ENCODE measurements at places on chromosomes 1 and 21.
A peak's percentile ranks its signal among the peaks of the same experiment; 100 is the strongest.

- DNase-seq = peak; percentile 64
These were observed 99.6 kb downstream of the DENND1B start for GRCh38 chr1:197675583-197676208.

GRCh38 chr1:23481026-23481597 lies 2.9 kb downstream of the ASAP3 start:
- no peak for DNase-seq

- no peak for DNase-seq
These were observed 41.3 kb upstream of the C1orf87 start for GRCh38 chr1:60114745-60115318.

GRCh38 chr1:169070958-169071357 lies 35.5 kb upstream of the ATP1B1 start:
- no peak for DNase-seq

Measured in NCI-H1436 (cell line).